ENCODE measurements at places on chromosomes 5 and 9.

- no peak for DNase-seq
Observed at GRCh38 chr9:137506702-137507171, 43.5 kb downstream of the PNPLA7 start.

GRCh38 chr9:85586684-85587083 is 155.1 kb downstream of the AGTPBP1 start:
- DNase-seq = no peak

GRCh38 chr9:95477441-95477840 is 39.3 kb downstream of the PTCH1 start:
- no peak for DNase-seq

DNA sequence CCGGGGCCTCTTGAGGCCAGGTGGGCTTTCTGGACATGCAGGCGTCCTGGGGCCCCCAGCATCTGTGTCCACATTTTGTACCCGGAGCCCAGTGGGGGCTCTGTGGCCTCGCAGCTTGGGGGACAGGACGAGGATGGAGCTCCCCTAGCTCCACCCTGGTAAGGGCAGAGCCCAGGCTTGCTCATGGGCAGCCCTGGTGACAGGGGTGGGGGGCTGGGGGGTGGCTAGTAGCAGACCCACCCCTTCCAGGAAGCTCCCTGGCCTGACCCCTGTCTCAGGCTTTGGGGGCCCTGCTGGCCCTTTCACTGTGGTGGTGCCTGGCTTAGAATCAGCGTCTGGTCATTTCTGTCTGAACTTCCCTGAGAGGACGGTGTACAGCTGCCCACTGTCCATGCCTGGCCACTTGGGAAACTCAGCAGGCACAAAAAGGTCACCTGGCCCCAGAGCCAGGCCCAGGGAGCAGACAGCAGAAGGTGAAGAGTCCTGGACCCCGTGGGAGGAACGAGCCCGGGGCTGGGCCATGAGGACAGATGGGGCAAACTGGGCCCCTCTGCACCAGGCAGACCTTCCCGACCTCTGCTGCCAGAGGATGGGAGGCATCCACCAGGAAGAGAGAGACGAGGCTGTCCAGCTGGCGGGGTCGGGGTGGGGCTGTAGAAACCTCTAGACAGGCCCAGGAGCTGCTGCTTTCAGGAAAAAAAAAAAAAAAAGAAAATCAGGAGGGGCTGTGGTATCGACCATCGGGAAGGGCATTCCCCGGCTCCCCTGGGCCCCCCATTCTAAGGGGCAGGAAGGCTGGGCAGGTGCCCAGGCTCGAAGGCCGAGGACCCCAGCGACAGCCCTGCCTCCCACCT is 52.8 kb downstream of the EXD3 start:
- DNase-seq = no peak

GRCh38 chr5:149069711-149070110 is 6.8 kb upstream of the SH3TC2 start:
- peak; percentile 54 for DNase-seq

- no peak for DNase-seq
Observed at GRCh38 chr5:40494631-40495236, 185.0 kb upstream of the PTGER4 start.
